Activated CD8-positive, alpha-beta T cell treated with anti-CD3 and anti-CD28 coated beads for 36 hours (primary cell): ENCODE measurements at places on chromosomes 16 and 17. TPM values are rescaled to one million over a fixed set of nuclear protein-coding genes. Genes with fewer than 3 reads are reported as not detected.

KIF2B gene
- not detected for total RNA-seq

TEX14 gene
- 0.31 TPM for total RNA-seq

NOXO1 gene
- not detected for total RNA-seq

HOXB6 gene
- not detected for total RNA-seq

CACNG3 gene
- total RNA-seq = not detected

ABCC6 gene
- total RNA-seq = not detected

PHLPP2 gene
- 7.4 TPM for total RNA-seq

TMEM92 gene
- total RNA-seq = not detected

SLFN14 gene
- total RNA-seq = 0.11 TPM

IRF8 gene
- 224 TPM for total RNA-seq

CLUH gene
- total RNA-seq = 111 TPM

NOS2 gene
- total RNA-seq = not detected

KRT15 gene
- not detected for total RNA-seq

TRAPPC1 gene
- 140 TPM for total RNA-seq

ZPBP2 gene
- not detected for total RNA-seq

TVP23A gene
- total RNA-seq = not detected

RUNDC3A gene
- 0.22 TPM for total RNA-seq

RHBDL3 gene
- 0.11 TPM for total RNA-seq

HSF5 gene
- total RNA-seq = 3.2 TPM

FZD2 gene
- total RNA-seq = 0.16 TPM

RNF222 gene
- 0.11 TPM for total RNA-seq

TUBB3 gene
- 1.2 TPM for total RNA-seq

C17orf78 gene
- total RNA-seq = not detected

HID1 gene
- 1.7 TPM for total RNA-seq

DCTPP1 gene
- 98.4 TPM for total RNA-seq

DOC2B gene
- not detected for total RNA-seq

PERCC1 gene
- not detected for total RNA-seq

GPR179 gene
- total RNA-seq = not detected

RARA gene
- 34.7 TPM for total RNA-seq

ACSM3 gene
- 16.1 TPM for total RNA-seq

CDH8 gene
- not detected for total RNA-seq

RAB11FIP4 gene
- total RNA-seq = 39.1 TPM

KRTAP3-1 gene
- not detected for total RNA-seq

CA7 gene
- total RNA-seq = not detected

CCL16 gene
- not detected for total RNA-seq

TIGD7 gene
- total RNA-seq = 4.0 TPM

CCDC78 gene
- 4.6 TPM for total RNA-seq

GAST gene
- total RNA-seq = not detected

SSTR5 gene
- total RNA-seq = not detected

MARVELD3 gene
- not detected for total RNA-seq

NPW gene
- total RNA-seq = 24.3 TPM

CTRB1 gene
- not detected for total RNA-seq

ARL17B gene
- total RNA-seq = 40.3 TPM

MYO15A gene
- 1.1 TPM for total RNA-seq

SLC38A8 gene
- not detected for total RNA-seq

SHPK gene
- 10.0 TPM for total RNA-seq

CASKIN1 gene
- 7.2 TPM for total RNA-seq

TP53TG3F gene
- not detected for total RNA-seq
